ENCODE measurements at places on chromosomes 5 and 9.

DNA sequence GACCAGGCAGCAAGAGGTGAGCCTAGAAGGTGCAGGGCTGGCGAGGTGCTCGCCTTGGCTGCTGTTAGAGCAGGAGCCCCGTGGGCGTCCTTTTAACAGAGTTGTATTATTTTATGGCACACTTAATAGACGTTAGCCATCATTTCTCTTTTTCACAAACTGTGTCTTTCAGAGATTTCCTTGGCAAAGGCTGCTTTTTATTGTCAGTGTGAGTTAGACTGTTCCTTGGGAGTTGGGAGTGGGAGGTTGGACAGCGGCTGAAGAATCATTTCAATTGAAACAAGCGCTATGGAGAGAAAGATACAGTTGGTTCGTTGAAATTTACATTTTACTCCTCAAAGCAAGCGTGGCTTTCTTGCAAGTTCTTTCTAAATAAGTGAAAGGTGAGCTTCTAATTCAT, 133.2 kb downstream of the TRIO start:
- no peak for DNase-seq

GRCh38 chr5:58077416-58077815, 382.5 kb downstream of the PLK2 start:
- no peak for DNase-seq

GRCh38 chr5:19891658-19892057, 96.3 kb downstream of the CDH18 start:
- DNase-seq = no peak

- DNase-seq = no peak
Observed at GRCh38 chr9:130271473-130271872, 5.9 kb downstream of the HMCN2 start.

DNA sequence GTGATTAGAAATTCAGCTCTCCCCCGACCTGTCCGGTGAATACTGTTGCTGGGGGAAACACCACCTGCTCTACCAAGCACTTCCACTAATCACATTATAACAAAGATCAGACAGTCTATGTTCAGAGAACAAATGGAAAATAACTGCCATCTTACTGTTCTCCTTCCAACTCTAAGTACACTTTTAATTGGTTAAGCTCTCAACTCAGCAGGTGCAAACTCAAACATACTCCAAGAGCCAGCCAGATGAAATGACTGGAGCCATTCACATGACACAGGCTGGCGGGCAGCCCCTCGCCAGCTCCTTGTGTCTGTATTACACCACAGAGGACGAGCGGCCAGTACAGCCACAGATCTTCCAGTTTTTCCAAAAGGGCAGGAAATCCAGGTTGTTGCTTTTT, 16.1 kb downstream of the LIFR start:
- no peak for DNase-seq

GRCh38 chr5:171757853-171758535, 27.6 kb upstream of the SMIM23 start:
- no peak for DNase-seq

DNA sequence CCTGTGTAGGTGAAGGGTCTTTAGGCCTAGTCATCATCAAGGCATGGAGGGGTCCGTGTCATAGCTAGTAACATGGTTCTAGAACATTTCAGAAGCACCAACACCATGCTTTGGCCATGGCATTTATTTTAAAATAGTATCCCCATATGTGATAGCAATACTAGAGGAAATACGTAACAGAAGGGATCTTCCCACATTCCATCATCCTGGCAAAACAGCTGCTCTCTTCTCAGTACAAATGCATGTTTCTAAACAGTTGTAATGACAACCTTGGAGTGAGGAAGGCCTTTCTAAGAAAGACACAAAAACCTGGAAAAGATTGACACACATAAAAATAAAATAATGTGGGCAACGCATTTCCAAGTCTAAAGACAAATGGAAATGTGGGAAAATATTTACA, 97.6 kb downstream of the GADD45G start:
- DNase-seq = no peak

DNA sequence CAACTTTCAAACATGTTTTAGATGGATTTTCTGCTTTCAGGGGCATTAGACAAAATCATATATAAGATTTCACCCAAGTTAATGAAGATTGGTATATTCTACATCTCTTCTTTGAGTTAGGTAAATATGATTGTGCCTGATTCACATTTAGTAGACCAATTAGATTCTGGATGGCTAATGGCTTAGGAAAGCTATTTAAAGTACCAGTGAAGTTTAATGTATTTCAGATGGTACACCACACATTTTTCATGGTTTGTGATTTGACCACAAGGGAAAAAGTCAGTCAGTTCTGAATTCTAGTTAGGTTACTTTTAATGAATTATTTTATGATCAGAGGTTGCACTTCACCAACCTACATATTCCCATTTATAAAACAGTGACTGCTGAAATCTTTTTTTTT, 409.7 kb downstream of the ADGRV1 start:
- DNase-seq = no peak

DNA sequence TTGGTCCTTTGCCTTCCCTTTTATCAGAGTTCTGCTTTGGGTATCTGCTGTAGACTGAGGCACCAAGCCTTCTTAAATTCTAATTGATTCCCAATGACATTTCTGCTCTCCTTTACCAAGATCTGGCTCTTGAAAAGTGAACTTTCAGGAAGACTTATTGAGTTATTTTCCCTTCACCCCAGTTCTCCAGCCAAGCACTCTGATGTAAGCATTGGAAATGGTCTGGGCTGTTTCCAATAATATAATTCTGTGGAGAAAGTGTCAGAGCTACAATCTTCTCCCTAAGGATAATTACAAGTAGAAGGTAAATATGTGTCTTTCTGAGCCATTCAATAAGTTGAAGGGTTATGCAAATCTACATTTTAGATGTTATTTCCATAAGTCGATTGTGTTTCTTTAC, 30.8 kb downstream of the BTF3 start:
- no peak for DNase-seq

DNA sequence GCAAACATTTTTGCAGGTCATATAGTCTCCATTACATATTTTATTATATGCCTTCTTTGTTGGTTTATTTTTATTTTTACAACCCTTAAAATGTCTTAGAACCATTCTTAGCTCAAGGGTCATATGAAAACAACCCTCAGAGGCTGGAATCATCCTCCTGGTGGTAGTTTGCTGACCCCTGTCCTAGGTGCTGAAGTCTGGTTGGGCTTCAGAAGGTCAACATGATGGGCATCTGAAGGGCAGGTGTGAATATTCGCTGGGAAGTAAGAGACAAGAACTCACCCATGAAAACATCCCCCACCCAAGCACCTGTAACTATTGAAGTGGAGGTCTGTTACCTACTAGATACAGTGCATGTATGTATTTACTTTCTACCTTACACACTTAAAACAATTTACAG, 75.4 kb downstream of the OSMR start:
- no peak for DNase-seq

GRCh38 chr5:126234563-126235195, 188.5 kb upstream of the GRAMD2B start:
- DNase-seq = no peak

- no peak for DNase-seq
Observed at GRCh38 chr5:105754056-105754455, 1916.7 kb downstream of the EFNA5 start.

DNA sequence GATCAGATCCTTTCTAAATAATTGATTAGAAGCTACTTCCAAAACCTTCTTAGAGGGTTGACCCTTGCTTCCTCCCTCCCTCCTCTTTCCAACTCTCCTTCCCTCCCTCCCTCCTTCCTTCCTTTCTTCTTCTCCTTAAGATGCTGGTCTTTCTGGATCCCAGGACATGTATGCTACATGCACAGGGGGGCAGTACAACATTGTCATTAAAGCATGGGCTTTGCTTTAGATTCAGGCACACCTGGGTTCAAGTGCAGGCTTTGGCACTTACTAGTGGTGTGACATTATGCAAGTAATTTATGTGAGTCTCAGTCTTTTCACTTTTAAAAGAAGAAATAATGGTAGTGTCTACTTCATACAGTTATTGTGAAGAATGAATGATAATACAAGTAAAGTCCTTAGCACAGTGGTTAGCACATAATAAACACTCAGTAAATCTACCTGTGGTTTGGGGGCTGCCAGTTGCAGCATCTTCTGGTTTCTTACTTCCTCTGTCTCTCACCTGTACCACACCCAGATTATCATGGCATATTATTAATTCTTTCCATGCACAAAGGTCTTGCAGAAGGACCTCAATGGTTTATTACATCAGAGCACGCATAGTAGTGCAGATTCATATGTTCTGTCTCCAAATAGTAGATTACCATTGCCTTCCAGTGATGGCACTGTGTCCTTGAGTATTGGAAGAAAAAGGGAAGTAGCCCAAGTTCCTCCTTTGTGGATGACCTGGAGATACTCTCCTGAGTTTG, 154.1 kb downstream of the ARHGAP26 start:
- DNase-seq = no peak

GRCh38 chr5:175627739-175628138, 30.1 kb upstream of the HRH2 start:
- DNase-seq = no peak

DNA sequence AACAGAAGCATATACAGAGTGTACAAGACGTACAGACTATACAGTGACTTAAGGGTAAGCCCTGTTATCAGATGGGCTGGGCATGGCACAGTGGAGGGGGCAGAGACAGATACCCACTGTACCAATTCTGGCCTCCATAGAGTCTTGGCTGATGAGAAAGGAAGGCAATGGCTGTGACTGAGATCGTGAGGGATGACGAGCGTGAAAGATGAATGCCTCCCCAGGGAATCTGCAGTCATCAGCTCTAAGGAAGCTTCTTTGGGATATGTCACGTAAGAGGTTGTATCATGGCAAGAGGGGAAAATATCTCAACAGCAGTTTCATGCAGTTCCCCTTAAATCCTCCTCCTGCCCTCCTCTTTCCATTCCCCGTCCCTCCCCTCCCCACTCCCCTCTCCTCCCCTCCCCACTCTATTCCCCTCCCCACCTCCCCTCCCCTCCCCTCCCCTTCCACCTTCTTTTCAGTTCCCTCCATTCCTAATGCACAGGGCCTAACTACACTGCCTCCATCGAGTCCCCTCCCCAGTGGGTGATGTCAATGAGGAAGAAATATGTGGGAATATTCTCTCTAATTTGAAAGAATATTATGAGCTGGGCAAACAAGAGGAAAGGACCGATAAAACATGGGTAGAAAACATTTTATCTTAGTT, 226.4 kb upstream of the DAP start:
- no peak for DNase-seq

GRCh38 chr5:131378721-131379541, 115.1 kb downstream of the CDC42SE2 start:
- no peak for DNase-seq

DNA sequence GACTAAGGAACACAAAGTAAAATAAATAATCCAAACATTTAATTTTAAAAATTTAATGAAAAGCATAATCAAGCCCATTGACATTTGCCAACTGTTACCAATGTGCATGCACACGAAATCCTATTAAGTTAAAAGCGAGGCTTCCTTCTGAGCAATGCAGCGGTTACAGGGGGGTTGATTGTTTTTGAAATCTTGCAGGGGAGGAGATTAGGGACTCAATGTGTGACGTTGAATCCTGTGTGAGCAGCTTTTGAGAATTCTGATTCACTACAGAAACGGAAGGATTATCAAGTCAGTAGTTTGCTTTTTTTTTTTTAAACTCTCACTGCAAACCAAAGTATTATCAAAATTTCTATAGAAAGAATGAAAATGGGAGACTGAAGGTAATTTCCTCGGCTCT, 109.5 kb downstream of the PRKACG start:
- DNase-seq = no peak

GRCh38 chr9:3960661-3961144, 339.2 kb downstream of the GLIS3 start:
- DNase-seq = no peak

DNA sequence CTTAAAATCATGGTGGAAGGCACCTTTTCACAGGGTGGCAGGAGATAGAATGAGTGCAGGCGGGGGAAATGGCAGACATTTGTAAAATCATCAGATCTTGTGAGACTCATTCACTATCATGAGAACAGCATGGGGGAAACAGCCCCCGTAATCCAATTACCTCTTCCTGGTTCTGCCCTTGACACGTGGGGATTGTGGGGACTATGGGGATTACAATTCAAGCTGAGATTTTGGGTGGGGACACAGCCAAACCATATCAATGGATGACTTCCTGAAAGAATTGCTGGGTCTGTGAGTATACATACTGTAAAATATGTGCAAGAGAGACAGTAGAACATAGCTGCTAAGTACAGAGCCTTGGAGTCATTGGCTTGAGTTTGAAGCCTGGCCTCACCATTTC, 47.0 kb downstream of the KIAA1958 start:
- no peak for DNase-seq

DNA sequence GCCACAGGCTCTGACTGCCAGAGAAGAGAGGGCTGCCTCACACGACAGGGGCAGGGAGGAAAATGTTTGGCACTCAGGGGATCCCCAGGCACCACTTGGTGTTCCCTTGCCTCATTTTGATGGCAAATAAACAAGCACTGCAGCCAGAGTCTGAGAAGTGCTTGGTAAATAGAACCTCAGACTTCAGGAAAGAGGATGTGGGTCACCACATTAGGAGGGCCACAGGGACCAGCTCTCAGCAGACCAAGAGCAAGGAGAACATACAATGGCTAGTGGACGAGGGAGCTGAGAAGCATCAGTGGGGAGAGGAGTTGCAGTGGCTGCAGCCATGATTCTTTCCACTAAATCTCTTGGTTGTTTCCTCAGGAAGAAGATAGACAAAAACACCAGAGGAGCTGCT, 413.9 kb downstream of the GADD45G start:
- no peak for DNase-seq

- no peak for DNase-seq
Observed at GRCh38 chr5:145976431-145977155, 40.2 kb downstream of the SH3RF2 start.

GRCh38 chr5:176810081-176810597, at the start of gene UNC5A:
Gene UNC5A (plus strand): TSS chr5:176810559. CDS start chr5:176810751, 192 bp downstream.
- DNase-seq = no peak
